ENCODE measurements at places on chromosomes 13 and 19.

GRCh38 chr13:80524447-80525215 is 183.7 kb upstream of the SPRY2 start:
- DNase-seq = no peak

- no peak for DNase-seq
Measured at GRCh38 chr19:5623397-5624017, 624 bp downstream of the SAFB start.

DNA sequence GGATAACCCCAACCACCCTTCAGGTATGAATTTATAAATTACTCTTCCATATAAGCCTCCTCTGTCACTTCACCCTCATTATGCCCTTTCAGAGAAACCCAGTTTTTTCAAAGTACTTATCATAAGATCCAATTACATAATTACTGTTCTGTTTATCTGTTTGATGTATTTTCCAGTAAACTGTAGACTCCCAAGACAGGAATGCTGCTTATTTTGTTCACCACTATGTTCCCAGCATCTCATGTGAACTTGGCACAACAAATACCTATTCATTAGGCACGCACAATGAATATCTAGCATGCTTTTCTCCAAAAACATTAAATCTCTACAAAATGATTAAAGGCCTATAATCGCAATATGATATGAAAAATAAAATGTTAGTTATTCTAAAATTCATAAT is 13.2 kb downstream of the ENOX1 start:
- DNase-seq = no peak

- DNase-seq = no peak
Measured at GRCh38 chr13:48797127-48797526, 143.4 kb downstream of the CYSLTR2 start.

GRCh38 chr13:29140277-29140676 is 320.1 kb downstream of the MTUS2 start:
- no peak for DNase-seq

GRCh38 chr19:13906521-13906904 is 512 bp downstream of the CC2D1A start:
- DNase-seq = no peak

- DNase-seq = no peak
Measured at GRCh38 chr13:48866249-48866648, 109.5 kb upstream of the FNDC3A start.

DNA sequence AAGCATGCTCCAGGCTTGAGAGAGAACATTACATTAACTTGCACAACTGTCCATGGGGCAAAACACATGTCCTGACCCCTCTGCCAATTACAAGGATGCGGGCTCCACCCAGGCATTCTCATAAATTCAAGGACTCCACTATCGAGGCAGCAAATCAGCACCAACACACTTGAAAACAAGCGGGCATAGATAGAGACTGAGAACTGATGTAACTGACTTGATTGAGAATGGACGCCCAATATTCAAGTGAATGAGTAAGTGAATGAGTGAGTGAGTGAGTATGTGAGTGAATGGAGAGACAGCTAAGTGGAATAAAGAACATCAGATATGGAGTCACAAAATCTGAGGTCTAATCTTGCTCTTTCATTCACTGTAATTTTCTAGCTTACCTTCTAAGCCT is 75.0 kb upstream of the VSTM2B start:
- no peak for DNase-seq

- no peak for DNase-seq
Measured at GRCh38 chr19:45153339-45154063, 7.3 kb downstream of the NKPD1 start.

- no peak for DNase-seq
Measured at GRCh38 chr13:111854403-111854802, 212.5 kb upstream of the SOX1 start.

DNA sequence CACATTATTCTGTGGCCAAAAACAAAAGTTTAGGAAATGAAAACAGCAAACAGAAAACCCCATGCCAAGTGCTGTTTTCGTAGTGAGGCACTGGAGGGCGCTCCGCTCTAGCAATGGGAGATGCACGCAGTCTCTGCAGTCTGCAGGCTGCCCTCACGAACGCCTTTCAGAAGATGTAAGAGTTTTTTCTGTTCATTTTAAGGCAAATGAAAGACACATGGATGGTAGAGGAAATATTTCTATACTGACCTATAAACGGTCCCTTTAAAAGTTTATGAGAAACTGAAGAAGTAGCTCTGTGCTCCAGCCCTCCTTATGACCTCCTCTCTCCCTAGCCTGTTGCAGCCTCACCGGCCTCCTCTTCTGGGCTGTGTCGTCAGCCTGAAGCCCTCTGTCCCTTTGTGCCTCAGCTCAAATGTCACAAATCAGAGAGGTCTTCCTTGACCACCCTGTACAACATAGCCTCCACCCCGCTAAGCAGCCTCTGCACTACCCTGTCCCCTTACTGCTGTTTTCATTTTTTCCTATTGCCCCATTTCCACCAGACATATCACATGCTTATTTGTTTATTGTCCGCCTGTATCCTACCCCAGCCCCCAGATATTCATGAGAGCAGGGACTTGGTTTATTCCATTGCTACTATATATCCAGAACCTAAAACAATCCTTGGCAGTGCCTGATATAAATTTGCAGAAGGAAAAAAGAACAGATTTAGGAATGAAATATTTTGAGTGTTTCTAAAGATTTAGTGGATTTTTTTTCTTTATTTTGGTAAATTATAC is 116.4 kb downstream of the TM9SF2 start:
- DNase-seq = peak; percentile 41

- peak; percentile 19 for DNase-seq
Measured at GRCh38 chr13:28744091-28744536, 25.3 kb upstream of the SLC46A3 start.

DNA sequence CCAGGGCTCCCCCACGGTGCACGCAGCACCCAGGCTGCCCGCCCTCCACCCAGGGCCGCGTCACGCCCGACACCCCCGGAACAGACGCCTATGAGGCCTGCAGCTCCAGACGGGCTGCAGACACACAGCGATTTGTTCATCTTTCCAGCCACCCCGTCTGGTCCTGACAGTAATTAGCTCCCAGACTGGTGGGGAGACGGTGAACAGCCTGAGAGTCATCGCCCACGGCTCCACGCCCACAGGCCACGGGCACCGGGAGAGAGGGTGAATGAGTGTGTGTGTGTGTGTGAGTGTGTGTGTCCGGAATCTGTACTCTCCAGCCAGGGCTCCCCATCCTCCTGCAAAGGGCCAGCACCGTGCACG is 18.1 kb downstream of the GADD45B start:
- DNase-seq = no peak

Measured in tibial nerve (tissue), 4 donors.